NCI-H1092 treated with DMSO at 0.1 percent for 48 hours (cell line): ENCODE measurements at places on chromosomes 3 and 15.

GRCh38 chr15:82040390-82040789 lies 5.4 kb downstream of the MEX3B start:
- no peak for DNase-seq

- no peak for DNase-seq
Measured at GRCh38 chr3:171307046-171307585, 153.1 kb downstream of the TNIK start.

GRCh38 chr3:155416500-155417118 lies 123.1 kb upstream of the STRIT1 start:
- no peak for DNase-seq

- no peak for DNase-seq
Measured at GRCh38 chr3:36418296-36418695, 38.0 kb downstream of the STAC start.

- DNase-seq = no peak
Measured at GRCh38 chr3:172170841-172171240, 131.5 kb downstream of the FNDC3B start.

DNA sequence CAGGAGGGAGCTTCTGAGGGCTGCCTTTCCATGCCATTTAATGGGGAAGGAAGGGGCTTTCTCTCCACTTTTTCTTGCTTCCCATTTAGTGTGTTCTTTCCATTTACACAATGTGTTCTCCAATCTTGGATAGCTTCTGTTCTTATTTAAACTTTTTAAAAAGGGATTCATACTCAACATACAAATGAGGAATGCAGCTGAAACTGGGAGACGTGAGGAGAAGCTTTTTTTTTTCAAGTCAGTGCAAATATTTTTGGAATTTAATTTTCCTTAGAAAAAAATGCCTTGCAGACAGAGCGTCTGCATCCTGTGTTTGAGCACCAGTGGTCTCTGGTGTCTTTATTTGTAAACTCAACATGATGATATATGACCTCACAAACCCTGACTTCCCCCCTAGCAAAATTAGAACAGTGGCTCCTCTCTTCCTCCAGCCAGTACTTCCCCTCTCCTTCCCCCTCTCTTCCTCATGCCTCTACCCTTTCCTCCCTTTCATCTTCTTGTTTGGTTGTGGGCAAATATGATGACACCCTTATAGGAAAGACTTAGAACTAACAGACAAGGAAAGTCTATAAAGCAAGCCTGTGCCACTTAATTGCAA lies 48.1 kb upstream of the PCSK6 start:
- DNase-seq = no peak

DNA sequence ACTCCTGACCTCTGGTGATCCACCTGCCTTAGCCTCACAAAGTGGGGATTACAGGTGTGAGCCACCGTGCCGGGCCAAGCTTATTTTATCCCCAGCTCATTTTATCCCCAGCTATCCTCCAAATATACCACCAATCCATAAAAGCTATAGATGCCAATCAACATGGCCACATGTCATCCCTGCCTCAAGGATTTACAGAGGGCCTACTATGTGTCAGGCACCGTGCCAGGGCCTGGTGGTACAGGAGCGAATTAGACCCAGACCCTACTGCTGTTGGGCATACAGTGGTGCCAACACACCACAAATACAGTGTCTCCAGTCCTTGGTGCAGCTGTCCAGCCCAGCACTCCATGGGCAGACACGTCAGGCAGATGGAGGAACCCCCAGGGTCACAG lies 73.4 kb downstream of the SCN5A start:
- DNase-seq = no peak

DNA sequence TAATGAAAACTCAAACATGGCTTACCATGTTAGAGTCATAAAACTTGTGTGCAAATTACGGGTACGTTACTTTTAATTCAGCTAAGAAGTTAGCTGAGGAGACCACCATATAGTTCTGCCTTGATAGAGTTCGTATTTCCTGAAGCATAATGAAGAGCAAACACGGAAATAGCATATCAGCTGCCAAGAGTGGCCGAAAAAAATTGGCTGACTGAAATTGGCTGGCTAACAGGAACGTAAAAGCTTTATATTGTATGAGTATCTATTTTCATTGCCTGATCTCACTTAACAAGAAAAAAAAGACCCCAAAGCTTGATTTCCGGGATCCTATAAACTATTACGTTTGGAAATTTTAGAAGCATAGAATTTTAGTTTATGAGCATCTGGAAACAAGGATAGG lies 1222.9 kb downstream of the ZPLD1 start:
- DNase-seq = peak; percentile 46

DNA sequence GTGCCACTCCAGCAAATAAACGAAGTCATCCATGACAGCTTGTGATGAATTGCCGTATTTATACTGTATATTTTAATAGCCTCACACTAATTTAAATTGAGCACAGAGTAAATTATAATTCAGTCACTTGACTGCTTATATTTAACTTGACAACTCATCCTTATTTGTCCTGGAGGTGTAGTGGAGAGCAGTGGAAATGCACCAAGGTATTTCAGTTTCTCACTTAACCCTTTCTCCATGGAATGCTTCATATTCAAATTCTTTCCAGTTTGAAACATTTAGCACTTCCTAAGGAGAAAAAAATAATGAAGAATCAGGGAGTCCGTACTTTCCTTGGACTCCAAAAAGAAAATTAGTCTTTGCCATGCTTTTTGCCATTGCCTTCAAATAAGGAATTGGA lies 99.0 kb downstream of the MAP2K5 start:
- DNase-seq = no peak

- DNase-seq = no peak
Measured at GRCh38 chr15:93656041-93656440, 567.0 kb upstream of the RGMA start.

GRCh38 chr3:61649381-61650170 lies 88.2 kb downstream of the PTPRG start:
- no peak for DNase-seq

GRCh38 chr3:61564395-61565059 lies 3.2 kb downstream of the PTPRG start:
- no peak for DNase-seq

DNA sequence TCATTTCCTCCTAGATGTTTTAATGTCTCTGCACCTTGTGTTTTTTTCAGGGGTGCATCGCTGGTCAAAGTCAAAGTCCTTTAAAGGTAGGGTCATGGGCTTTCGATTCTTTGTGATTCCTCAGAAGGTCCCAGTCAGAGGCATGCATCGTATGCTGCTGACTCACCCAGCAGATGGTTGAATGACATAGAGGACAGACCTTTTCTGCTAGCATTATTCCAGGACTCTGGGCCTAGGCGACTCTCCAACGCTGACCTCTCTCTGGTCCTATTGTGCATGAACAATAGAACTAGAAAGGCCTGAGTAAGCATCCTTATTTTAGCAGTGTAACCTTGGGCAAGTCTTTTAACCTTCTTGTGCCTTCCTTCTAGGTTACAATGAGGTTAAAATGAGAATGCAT lies 75.9 kb downstream of the DGKG start:
- DNase-seq = no peak

DNA sequence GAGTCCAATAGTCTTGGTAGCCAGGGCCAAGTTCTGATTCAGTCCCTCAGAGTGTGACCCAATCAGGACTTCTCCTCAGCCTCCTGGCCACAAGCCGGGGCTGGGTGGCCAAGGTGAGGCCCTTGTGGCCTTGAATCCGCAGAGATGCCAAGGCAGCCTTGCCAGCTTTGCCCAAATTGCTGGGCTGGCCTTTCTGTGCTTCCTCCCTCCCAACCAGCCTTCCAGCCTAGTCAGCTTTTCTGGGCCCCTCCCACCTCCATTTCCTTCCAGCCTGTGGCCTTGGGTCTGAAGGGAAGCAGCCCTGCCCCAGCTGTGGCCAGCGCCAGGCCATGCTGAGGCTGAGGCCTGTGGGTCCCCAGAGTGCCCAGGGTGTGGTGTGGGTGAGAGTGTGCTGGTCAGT lies 34.3 kb upstream of the ANKDD1A start:
- no peak for DNase-seq

- no peak for DNase-seq
Measured at GRCh38 chr3:68706096-68706495, 226.3 kb downstream of the TAFA4 start.

DNA sequence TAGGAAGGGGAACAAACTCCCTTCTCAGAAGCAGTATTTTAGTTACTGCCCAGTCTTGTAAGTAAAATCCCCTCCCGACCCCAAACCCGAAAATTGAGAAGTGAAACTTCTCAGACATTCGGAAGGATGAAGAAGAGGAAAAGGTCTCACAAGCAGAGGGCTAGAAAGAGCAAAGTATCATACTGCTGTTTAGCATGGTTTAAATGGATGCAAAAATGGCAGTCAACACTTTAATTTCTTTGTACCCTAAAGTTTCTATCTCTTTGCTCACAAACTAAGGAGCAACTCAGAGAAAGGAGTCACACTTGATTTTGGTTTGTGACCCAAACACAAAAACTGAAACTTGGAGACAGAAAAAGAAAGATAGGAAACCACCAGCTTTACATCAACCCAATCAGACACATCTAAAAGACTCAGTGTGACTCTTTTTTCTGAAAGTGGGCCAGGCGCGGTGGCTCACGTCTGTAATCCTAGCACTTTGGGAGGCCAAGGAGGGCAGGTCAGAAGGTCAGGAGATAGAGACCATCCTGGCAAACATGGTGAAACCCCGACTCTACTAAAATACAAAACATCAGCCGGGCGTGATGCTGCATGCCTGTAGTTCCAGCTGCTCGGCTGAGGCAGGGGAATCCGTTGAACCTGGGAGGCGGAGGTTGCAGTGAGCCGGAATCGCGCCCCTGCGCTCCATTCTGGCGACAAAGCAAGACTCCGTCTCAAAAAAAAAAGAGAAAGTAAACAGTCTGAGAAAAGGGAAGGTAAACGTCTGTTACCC lies 63.2 kb upstream of the ATP11B start:
- no peak for DNase-seq

DNA sequence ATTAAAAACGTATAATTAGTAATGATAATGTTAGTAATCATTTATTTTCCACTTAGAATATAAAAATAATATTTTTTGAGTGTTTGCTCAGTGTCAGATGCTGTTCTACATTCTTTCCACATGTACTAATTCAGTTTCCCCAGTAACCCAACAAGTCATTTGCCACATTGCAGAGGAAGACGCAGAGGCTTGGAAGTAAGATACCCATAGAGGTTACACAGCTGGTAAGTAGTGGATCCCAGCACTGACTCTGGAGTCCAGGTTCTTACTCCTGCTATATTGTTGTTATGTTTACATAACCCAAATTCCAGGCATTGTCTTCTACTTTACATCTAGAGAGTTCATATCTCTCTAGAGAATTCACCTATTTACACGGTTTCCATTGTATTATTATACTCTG lies 48.2 kb upstream of the MYO5C start:
- no peak for DNase-seq

GRCh38 chr3:55903680-55904079 lies 416.6 kb upstream of the WNT5A start:
- no peak for DNase-seq

- no peak for DNase-seq
Measured at GRCh38 chr3:32453346-32453745, 49.3 kb downstream of the CMTM6 start.

GRCh38 chr15:93249623-93250022 lies 160.6 kb upstream of the RGMA start:
- DNase-seq = no peak

DNA sequence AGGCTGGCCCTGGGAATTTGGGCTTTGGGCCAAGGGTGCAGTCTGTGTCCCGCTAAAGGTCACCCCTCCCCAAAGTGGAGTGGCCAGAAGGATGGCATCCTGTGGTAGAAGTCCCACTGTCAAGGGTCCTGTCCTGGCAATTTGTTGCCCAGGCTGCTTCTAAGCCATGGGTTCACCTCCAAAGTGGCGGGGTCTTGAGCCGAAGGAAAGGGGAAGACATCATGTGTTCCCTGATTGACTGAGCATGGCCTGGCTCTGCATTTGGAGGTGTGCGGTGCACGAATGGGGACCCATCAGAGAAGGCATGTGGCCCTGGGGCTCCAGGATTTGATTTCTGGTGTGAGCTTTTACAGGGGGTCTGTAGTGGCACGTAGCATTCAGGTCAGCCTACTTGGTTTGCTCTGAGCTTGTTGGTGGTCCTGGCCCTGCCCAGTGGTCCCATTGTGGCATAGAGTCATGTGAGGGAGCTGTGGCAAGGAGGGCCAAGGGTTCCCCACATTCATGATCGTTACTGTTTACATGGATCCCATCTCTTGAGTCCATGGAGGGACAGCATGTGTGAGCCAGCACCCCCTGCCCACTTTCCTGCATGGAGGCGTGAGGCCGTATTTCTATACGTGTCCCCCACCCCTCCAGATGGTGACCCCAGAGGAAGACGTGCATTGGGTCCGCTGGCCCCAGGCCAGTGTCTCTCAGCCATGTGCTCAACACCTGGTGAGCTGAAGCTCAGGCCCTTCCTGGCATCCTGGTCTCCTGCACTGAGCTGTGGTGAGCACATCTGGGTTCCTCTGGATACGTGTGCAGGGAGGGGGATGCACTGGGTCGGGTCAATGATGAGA lies 225.1 kb downstream of the SNRPN start:
- no peak for DNase-seq
